ENCODE measurements at places on chromosomes 1 and 21.
A peak's percentile ranks its signal among the peaks of the same experiment; 100 is the strongest.

DNA sequence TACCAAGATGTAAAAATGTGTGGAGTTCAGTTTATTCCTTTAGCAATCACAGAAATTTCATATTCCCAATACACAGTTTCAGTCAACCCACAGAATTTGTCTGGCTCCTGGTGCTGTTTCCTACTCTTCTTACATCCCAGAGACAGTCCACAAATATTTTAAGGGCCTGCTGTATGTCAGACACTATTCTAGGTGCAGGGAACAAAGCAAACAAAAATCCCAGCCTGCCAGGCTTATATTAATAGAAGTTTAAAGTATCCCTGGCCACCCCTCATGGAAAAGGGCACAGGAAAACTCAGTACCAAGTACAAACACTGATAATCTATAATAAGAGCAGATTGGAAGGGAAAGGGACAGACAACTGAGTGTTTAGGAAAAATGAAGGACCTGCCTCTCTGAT lies 194.8 kb downstream of the ZP4 start:
- DNase-seq, result no peak

DNA sequence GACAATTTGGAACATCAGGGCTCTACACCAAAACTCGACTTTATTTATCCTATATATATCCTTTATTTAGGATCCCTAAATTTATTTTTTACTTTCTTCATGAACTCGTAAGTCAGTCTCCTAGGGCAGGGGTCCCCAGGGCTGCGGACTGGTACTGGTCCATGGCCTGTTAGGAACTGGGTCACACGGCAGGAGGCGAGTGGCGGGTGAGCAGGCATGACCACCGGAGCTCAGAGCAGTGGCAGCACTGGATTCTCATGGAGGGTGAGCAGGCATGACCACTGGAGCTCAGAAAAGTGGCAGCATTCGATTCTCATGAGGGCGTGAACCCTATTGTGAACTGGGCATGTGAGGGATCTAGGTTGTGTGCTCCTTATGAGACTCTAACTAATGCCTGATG lies 427.0 kb downstream of the SMYD3 start:
- DNase-seq, result no peak

DNA sequence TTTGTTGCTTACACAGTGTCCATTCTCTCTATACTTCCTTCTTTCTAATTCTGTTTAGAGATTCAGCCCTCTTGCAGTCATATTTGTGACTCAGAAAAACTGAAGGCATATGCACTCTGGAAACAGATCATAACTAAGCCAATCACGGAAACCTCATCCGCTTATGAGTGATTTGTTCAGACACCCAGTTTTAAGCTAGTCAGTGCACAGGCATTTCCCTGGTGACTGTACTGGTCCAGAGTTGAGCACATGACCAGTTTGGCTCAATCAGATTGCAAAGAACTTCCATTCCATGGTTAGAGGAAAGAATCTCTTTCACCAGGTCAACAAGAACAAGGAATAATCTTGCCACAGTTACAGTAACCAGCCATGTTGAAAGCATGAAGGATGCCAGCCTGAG lies 69.2 kb upstream of the SGIP1 start:
- no peak for DNase-seq

DNA sequence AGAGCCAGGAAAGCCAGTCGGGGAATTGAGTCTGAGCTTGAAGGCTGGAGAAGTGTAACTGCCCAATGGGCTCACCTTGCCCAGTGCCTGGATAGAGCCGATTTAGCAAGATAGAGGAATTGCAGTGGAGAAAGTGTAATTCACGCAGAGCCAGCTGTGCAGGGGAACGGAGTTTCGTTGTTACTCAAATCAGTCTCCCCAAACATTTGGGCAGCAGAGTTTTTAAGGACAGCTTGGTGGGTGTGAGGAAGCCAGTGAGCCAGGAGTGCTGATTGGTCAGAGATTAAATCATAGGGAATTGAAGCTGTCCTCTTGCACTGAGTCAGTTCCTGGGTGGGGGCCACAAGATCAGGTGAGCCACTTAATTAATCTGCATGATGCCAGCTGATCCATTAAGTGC lies 28.4 kb upstream of the NLRP3 start:
- DNase-seq, result no peak

DNA sequence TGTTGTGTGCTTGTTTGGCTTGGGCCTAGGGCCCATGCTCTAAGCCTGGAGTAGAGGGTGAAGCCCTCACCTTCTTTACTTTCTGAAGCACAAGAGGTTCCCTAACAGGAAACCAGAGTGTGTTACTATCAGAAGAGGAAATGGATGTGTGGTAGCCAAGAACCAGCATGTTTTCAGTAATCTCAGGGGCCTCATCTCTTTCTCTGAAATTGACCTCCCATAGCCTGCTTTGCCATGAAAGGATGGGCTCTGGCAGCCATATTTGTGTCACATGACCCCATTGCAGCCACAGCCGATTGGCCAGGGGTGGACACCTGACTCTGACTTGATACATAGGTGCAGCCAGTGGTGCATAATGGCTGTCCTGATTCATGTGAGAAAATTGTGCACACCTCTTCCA lies 18.6 kb downstream of the A3GALT2 start:
- no peak for DNase-seq

- DNase-seq, result no peak
Observed at GRCh38 chr1:84975035-84975434, 21.9 kb downstream of the MCOLN2 start.

DNA sequence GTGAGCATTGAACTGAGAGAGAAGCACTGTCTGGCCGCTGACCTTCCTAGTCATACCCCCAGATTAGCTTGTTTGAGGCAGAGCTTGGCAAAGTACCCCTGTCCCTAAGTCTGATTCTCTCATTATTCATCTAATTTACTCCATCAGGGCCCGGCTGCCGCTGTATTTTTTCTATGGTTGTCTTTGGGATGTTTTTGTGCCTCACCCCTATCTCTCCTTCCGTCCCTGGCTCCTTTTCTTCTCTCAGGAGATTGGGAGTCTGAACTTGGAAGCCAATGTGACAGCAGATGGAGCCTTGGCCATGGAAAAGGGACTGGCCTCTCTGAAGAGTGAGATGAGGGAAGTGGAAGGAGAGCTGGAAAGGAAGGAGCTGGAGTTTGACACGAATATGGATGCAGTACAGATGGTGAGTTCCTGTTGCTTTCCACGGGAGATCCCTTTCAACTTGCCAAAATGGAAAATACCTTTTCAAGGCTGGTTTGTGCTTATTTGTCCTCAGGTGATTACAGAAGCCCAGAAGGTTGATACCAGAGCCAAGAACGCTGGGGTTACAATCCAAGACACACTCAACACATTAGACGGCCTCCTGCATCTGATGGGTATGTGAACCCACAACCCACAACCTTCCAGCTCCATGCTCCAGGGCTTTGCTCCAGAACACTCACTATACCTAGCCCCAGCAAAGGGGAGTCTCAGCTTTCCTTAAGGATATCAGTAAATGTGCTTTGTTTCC lies 53.9 kb downstream of the LAMC2 start:
- DNase-seq, result no peak

GRCh38 chr21:40474513-40474912 lies 372.4 kb downstream of the DSCAM start:
- DNase-seq, result no peak

DNA sequence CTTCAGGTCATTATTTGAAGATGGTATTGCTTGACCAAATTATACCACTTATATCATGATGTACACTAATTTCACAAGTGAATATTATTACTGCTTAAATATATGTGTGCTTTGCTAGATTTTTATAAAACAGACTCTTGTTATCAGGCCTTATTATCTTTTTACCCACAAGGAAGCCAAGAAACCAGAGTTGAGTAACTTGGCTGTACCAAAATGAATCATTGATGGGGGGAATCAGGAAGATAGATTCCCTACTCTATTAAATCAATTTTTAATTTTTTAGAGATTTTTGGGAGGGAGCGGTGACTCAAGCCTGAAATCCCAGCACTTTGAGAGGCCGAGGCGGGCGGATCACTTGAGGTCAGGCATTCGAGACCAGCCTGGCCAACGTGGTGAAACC lies 16.0 kb upstream of the SCCPDH start:
- no peak for DNase-seq

DNA sequence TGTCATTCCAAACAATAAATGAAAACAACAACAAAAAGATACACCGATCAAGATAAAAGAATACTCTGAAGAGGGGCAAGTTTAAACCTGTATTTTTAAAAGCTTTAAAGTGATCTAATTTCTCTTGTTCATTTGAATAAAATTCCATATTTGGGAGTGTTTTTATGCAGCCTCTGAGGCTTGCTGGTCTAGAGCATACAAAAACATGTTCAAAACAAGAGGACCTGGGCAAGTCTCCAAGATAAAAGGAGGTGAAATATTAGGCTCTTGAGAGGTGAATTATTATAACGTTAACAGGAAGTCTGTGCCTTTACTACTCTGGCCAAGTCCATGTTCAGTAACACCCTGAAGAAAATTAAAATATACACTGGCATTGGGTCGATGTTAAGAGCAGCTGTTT lies 20.1 kb downstream of the URB1 start:
- DNase-seq, result no peak

- DNase-seq, result peak; percentile 37
Observed at GRCh38 chr21:25456672-25457071, 150.6 kb downstream of the MRPL39 start.

GRCh38 chr1:39409055-39409816 lies 82.2 kb upstream of the BMP8A start:
- no peak for DNase-seq

- DNase-seq, result no peak
Observed at GRCh38 chr1:225508538-225509375, 80.9 kb upstream of the LBR start.
